Osteoblast (primary cell): ENCODE measurements at places on chromosomes 4 and X. TPM values are rescaled to one million over a fixed set of nuclear protein-coding genes. Genes with fewer than 3 reads are reported as not detected.

The SLC7A11 gene
- 46.3 and 55.7 TPM in 2 replicates for total RNA-seq

The LIMCH1 gene
- 6.5 and 9.0 TPM in 2 replicates for total RNA-seq

The MAGEB2 gene
- total RNA-seq: not detected in 2 replicates

The CTAG2 gene
- 0.88 and 13.8 TPM in 2 replicates for total RNA-seq

The ARR3 gene
- total RNA-seq: not detected in 2 replicates

The KLHL15 gene
- 8.3 and 8.7 TPM in 2 replicates for total RNA-seq

The TBC1D25 gene
- 8.8 and 10.1 TPM in 2 replicates for total RNA-seq

The PCDH11X gene
- under 0.01 TPM in 1 of 2 replicates, not detected in the other for total RNA-seq

The UGT2B15 gene
- total RNA-seq: not detected in 2 replicates

The NUDT11 gene
- 17.4 and 18.3 TPM in 2 replicates for total RNA-seq

The MTNR1A gene
- total RNA-seq: not detected in 2 replicates

The GRIA2 gene
- total RNA-seq: under 0.01 TPM in 1 of 2 replicates, not detected in the other

The SMIM43 gene
- total RNA-seq: 0.72 and 1.8 TPM in 2 replicates

The GPR143 gene
- not detected in 2 replicates for total RNA-seq

The PPP4R3C gene
- total RNA-seq: not detected in 2 replicates

The NPFFR2 gene
- total RNA-seq: not detected in 2 replicates

The PDLIM3 gene
- total RNA-seq: 1.8 and 2.2 TPM in 2 replicates

The PNMA6A gene
- 1.1 and 1.2 TPM in 2 replicates for total RNA-seq

The DIPK2B gene
- total RNA-seq: not detected in 2 replicates

The ADH1A gene
- total RNA-seq: not detected in 2 replicates

The F9 gene
- total RNA-seq: not detected in 2 replicates

The AKAP4 gene
- not detected in 2 replicates for total RNA-seq

The AADAT gene
- 4.0 and 6.5 TPM in 2 replicates for total RNA-seq

The DCUN1D4 gene
- 58.6 and 60.4 TPM in 2 replicates for total RNA-seq

The FMR1NB gene
- not detected in 2 replicates for total RNA-seq

The POU4F2 gene
- total RNA-seq: not detected in 2 replicates

The TMSB15B gene
- total RNA-seq: 3.8 and 4.0 TPM in 2 replicates

The ITM2A gene
- total RNA-seq: not detected in 2 replicates

The MAGEA3 gene
- not detected in 2 replicates for total RNA-seq

The GABRG1 gene
- total RNA-seq: not detected in 2 replicates

The TCP11X2 gene
- total RNA-seq: not detected in 2 replicates

The S100G gene
- total RNA-seq: not detected in 2 replicates

The GC gene
- total RNA-seq: not detected in 2 replicates

The PDGFRA gene
- 316 and 373 TPM in 2 replicates for total RNA-seq

The MSANTD1 gene
- total RNA-seq: 0.59 and 0.72 TPM in 2 replicates

The FAM9B gene
- total RNA-seq: not detected in 2 replicates

The ADAMTS3 gene
- total RNA-seq: 1.2 and 2.2 TPM in 2 replicates

The TREX2 gene
- 3.3 and 3.5 TPM in 2 replicates for total RNA-seq

The SPANXC gene
- not detected in 2 replicates for total RNA-seq

The CFI gene
- 27.9 and 53.9 TPM in 2 replicates for total RNA-seq

The SLC9B1 gene
- total RNA-seq: 0.29 and 0.72 TPM in 2 replicates

The PAGE5 gene
- not detected in 2 replicates for total RNA-seq
